HCT116 (cell line): ENCODE measurements at places on chromosomes 4 and X. TPM values are rescaled to one million over a fixed set of nuclear protein-coding genes. Genes with fewer than 3 reads are reported as not detected.

CT83 gene
- total RNA-seq = not detected

GDPD2 gene
- total RNA-seq = not detected

DNA sequence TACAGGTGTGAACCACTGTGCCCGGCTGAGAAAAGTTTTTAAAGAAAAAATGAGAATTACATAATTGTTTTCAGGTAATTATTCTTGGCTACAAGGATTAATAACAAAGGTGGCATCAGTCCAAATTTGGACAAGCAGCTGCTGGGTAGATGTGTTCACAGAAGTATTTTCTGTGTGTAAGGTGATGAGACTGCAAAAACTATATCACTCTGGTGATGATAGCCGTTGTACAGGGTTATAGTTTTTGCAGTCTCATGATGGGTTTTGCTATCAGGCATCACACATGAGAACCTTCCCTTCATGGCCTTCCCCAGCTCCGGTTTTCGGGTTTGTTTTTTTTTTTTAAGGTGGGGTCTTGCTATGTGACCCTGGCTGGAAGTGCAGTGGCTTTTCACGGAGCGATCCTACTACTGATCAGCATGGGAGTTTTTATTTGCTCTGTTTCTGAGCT, 5.1 kb upstream of the SLC10A3 start:
- H3K27ac ChIP-seq = no peak overlapping the region
- no peak overlapping the region for H3K4me3 ChIP-seq
- no peak for DNase-seq
- H3K36me3 ChIP-seq = no peaks in the 10 kb centered on the region
- no peaks in the 10 kb centered on the region for H3K27me3 ChIP-seq
- H3K4me1 ChIP-seq = no peaks in the 10 kb centered on the region

DNA sequence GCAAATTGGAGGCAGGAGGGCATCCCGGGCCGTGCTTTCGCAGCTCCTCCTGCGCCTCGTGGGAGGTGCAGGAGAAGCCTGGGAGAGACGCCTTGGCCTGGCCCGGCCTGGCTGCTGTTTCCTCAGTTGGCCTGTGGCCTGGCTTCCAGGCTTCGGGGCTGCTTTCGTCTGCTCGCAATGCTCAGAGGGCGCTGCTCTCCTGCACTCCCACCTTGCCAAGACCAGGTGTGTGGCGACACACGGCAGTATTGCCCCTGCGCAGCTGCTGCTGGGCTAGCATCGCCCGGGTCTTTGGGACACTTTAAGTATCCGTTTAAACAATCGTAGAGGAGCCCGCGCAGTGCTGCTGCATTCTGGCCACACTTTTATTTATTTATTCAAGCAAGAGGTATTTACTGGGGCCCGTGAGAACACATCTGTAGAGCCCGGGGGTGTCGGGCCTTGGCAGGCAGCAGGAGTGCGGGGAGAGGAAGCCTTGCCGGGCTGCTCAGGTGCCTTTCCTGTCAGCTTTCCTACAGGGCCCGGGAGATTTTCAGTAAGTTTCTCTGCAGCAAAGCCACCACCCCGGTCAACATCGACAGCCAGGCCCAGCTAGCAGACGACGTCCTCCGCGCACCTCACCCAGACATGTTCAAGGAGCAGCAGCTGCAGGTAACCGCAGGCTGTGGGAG, 26.2 kb upstream of the HGFAC start:
- H3K27me3 ChIP-seq = no peaks in the 10 kb centered on the region
- H3K27ac ChIP-seq = no peak overlapping the region
- no peak for DNase-seq
- H3K36me3 ChIP-seq = no peaks in the 10 kb centered on the region
- H3K4me3 ChIP-seq = no peak overlapping the region
- H3K4me1 ChIP-seq = no peaks in the 10 kb centered on the region

DNA sequence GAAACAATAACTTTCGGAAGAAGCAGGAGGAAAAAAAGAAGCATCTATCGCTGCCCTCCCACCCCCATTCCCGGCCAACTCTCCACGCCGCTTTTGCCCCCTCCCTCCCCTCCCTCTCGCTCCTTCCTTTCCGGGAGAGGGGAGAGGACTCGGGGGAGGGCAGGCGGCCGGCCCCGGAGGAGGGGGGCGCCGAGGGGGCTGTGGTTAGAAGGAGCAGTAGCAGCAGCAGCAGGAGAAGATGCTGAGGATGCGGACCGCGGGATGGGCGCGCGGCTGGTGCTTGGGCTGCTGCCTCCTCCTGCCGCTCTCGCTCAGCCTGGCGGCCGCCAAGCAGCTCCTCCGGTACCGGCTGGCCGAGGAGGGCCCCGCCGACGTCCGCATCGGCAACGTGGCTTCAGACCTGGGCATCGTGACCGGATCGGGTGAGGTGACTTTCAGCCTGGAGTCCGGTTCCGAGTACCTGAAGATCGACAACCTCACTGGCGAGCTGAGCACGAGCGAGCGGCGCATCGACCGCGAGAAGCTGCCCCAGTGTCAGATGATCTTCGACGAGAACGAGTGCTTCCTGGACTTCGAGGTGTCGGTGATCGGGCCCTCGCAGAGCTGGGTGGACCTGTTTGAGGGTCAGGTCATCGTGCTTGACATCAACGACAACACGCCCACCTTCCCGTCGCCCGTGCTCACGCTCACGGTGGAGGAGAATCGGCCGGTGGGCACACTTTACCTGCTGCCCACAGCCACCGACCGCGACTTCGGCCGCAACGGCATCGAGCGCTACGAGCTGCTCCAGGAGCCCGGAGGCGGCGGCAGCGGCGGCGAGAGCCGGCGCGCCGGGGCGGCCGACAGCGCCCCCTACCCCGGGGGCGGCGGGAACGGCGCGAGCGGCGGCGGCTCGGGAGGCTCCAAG, 1.3 kb downstream of the PCDH7 start:
- H3K4me3 ChIP-seq = no peak overlapping the region
- peak overlapping the region; percentile 86 for H3K27ac ChIP-seq
- H3K27me3 ChIP-seq = no peaks in the 10 kb centered on the region
- peaks cover 17% of the 10 kb centered on the region for H3K4me1 ChIP-seq

DNA sequence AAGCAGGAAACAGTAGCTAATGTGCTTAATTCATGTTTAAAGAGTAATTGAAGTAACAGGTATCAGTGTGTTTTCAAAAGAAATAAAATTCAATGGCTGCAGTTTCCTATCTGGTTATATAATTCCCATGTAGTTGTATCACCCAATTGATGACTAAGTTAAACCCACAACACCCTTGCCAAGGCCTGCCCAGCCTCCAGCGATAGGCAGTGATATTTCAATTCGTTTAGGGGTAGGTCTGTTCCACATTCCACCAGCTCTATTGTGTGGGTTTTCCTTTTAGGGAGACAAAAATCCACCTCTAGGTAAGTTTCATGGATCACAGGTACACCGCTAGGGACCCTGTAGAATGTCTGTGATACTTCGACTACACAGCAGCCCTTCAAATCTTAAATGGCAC, 24.7 kb upstream of the MXRA5 start:
- no peak for DNase-seq
- H3K4me1 ChIP-seq = no peaks in the 10 kb centered on the region
- H3K36me3 ChIP-seq = no peaks in the 10 kb centered on the region
- no peaks in the 10 kb centered on the region for H3K27me3 ChIP-seq
- no peak overlapping the region for H3K4me3 ChIP-seq
- H3K27ac ChIP-seq = no peak overlapping the region

CXorf49 gene
- not detected for total RNA-seq
